PC-3 (cell line): ENCODE measurements at places on chromosomes 5 and 9.

DNA sequence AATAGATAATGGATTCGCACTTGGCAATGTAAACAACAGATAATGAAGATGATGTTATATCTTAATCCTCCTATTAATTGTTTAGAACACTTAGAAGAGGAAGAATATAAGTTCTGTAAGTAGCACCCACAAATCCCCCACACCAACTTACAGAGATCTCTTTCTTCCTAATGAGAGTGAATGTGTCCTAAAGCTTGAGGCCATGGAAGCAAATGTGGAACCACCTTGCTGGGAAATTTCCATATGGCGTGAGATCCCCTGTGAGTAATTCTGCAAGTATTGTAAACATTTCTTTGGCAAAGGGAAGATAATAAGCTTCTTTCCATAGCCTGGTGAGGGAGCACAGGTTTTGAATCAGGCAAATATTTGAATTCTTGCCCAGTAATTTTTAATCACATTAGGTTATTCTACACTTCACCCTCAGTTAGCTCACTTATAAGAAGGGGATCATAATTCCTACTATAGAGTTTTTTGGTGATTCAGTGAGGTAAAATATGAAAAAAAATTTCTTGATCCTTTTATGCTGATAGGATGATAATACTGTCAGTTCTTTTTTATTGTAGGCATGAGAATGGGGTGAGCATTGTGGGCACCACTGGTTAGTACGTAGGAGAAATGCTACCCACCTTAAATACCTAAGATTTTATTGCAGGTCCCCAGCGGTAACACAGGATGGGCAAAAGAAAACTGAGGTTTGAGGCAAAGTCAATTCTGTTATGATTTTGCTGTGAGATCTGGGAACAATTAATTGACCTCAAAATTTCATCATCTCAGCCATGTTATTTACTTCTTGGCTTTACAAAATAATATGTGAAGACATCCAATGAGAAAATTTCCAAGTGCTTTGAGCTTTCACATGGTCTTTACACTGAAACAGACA is 574.8 kb downstream of the PSAT1 start:
- H3K36me3 ChIP-seq, result 0 out of 2 replicates have a peak, but pooled peaks cover 4% of the 10 kb centered on the region
- no peak overlapping the region for H3K4me3 ChIP-seq
- no peaks in the 10 kb centered on the region for H3K27me3 ChIP-seq
- peak; percentile 94 for DNase-seq

DNA sequence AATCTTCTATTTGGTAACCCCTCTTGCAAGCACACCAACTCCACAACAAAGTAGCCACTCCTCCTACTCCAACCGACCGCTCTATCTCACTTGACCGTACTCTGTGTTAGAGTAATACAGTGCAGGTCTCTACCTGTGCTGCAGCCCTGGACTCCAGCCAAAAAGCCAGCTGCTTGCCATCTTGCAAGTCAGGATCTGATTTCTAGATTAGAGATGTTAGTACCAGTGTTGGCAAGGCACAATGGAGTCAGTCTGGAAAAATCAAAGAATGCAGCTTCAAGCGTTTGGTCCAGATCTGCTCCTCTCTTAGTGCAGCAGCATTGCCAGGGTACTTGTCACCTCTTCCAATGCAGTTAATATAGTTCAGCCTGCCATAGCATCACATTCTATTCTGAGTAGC is 477.6 kb downstream of the ZSWIM6 start:
- H3K27me3 ChIP-seq, result no peaks in the 10 kb centered on the region
- no peak overlapping the region for H3K27ac ChIP-seq
- no peak for DNase-seq
- H3K4me3 ChIP-seq, result no peak overlapping the region

- no peak overlapping the region for H3K27ac ChIP-seq
- H3K27me3 ChIP-seq, result no peaks in the 10 kb centered on the region
Measured at GRCh38 chr5:14246350-14247053, 103.4 kb downstream of the TRIO start.

DNA sequence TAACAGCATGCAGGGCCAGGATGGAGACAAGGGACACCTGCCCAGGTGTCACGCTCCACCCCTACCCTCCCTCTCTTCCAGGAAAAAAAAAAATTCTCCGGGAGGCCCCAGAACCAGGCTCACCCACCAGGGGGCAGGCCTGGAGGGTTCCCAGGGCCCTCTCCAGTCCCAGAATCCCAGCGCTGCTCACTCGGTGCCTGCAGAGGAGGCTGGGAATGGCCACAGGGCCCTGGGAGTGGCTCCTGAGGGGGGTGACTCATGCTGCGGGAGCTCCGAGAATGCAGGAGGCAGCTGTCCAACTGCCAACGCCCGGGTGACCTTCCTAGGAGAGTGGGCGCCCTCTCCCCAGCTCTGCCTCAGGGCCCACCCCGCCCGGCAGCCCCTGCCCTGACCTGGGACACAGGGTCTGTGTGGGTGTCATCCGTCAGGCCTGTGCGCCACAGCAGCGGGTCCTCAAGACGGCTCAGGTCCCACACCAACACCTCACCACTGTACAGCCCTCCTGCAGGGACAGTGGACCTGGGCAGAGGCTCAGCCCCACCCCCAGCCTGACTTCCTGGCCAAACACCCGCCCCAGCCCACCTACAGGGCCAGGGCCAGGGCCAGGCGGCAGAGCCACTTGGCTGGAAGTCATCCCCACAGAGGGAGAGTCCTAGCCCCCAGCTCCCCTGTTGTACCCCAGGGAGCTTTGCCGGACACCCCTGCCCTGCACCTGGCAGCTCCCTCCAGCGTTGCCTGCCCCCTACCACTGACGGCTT is 21.2 kb downstream of the DYNC2I2 start:
- peak; percentile 97 for DNase-seq
- H3K36me3 ChIP-seq, result no peaks in the 10 kb centered on the region; the same call in 1 of the 2 replicates
- no peaks in the 10 kb centered on the region for H3K27me3 ChIP-seq
- peak overlapping the region; percentile 97 for H3K27ac ChIP-seq
- peak overlapping the region; percentile 43; the same call in 1 of the 2 replicates for H3K4me3 ChIP-seq
- peaks cover 23% of the 10 kb centered on the region for H3K4me1 ChIP-seq

- no peaks in the 10 kb centered on the region for H3K36me3 ChIP-seq
- H3K27me3 ChIP-seq, result no peaks in the 10 kb centered on the region
- H3K27ac ChIP-seq, result no peak overlapping the region
- no peak for DNase-seq
- no peaks in the 10 kb centered on the region for H3K4me1 ChIP-seq
Measured at GRCh38 chr9:130906735-130907416, 10.3 kb upstream of the QRFP start.

DNA sequence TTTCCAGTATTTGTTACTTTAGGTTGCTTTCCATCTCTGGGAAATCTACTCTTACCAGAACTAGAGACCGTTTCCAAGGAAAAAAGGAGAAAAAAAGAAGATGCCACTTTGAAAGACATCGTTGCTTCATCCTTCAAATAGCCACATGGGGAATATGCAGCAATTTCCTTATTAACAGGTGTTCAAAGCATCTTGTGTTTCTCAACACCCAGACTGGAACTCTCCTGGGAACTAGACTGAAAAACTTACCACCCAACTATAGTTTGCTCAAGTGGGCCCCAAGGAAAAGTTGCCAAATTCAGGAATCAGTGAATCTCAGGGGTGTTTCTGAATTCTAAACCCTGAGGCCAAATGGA is 80.0 kb upstream of the JAK2 start:
- no peak for DNase-seq
- H3K36me3 ChIP-seq, result no peaks in the 10 kb centered on the region

DNA sequence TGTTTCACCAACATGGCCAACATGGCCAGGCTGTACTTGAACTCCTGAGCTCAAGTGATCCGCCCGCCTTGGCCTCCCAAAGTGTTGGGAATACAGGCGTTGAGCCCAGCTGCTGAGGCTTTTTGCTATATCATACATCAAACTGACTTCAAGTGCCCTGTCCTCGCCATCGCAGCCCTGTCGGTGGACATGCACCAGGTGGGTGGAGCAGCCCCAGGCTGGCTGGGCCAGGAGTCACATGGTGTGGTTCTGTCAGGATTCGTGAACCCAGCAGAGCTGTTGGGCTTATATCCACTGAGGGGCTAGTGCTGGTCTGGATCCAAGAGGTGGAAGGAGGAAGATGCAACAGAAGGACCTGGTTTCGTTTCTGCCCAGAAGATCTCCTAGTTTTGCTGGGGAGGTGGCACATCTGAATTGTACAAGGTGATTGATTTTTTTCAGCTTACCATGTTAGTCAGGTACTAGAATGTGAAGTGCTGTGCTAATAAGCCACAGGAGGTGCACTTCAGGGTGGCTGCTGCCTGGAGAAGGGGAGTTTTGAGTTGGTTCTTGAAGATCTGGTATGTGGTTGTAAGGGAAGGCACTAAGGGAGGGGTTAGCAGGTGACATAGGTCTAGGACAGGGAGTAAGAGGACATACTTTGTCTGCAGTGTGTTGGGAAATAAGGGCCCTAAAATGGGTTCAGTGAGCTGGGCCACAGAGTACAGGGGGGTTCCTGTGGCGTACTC is 16.1 kb downstream of the PCBD2 start:
- H3K36me3 ChIP-seq, result peaks cover 10% of the 10 kb centered on the region
- no peak overlapping the region for H3K4me3 ChIP-seq
- H3K27me3 ChIP-seq, result no peaks in the 10 kb centered on the region

DNA sequence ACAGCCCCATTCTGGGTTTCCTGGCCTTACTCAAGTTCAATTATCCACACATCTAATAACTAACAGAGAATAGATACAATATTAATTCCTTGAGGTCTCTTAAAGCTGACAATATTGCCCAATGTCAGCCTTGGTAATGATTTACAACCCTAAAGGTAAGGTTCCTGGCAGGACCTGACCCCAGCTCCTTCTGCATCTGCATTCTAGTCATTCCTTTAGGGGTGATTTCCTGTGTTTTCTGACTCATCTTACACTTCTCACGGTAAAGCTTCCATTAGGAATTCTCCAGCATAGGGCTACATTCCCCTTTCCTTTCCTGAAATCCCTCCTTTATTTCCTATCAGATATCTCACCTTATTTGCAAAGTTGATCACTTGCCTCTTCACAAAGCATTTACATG is 9.3 kb downstream of the HAVCR1 start:
- peaks cover 8% of the 10 kb centered on the region; the same call in 1 of the 2 replicates for H3K4me1 ChIP-seq
- no peak overlapping the region for H3K27ac ChIP-seq
- peak; percentile 47 for DNase-seq
- H3K27me3 ChIP-seq, result peaks cover 13% of the 10 kb centered on the region; the same call in 1 of the 2 replicates
- no peak overlapping the region for H3K4me3 ChIP-seq
